ENCODE measurements at places on chromosomes 7 and 10.

DNA sequence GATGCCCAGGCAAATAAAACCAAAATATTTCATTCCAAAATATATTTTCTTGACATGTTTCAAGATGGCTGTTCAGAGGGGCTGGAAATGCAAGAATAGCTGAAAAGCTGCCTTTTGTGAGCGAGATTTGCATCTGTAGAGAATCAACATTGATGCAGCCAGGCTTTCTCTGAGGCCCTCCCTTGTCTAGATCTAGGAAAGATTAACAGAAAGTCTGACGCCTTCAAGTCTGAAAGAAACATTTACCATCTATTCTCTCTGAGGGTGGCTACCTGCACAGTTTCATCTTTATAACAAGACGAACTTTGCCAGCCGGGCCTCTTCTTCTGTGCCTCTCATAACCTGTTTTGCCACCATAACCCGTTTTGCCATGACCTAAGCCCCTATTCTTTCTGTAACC is 170.2 kb downstream of the AKR1D1 start:
- DNase-seq, result no peak

DNA sequence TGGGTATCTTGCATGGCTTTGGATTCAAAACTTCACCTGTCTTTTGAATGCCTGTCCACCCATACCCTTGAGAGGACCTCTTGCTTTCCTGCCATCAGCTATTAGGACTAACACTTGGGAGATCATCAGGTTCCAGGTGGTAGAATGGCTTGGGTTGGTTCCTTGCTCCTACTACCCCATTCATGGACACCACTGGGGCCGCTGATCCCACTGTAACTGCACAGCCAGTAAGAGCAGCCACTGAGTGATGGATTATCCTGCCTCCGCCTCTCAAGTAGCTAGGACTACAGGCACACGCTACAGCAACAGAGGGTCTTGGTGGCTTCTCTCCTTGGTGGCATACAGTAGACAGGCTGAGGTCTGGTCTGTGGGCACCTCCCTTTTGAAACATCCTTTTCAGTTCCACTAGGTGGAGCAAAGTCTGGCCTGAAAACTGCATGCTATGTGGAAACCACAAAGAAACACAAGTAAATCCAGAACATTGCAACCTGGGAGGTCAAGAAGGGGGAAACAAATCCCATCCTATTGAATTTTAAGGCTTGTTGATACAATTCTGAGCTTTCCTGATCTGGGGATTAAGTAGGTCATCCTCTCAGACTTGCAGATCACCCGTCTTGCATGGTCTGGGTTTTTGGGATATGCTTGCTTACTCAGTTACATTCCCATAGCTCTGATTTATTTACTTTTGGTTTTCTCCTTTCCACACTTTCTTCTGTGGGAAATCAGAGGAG is 9.4 kb downstream of the WBP1L start:
- DNase-seq, result no peak

DNA sequence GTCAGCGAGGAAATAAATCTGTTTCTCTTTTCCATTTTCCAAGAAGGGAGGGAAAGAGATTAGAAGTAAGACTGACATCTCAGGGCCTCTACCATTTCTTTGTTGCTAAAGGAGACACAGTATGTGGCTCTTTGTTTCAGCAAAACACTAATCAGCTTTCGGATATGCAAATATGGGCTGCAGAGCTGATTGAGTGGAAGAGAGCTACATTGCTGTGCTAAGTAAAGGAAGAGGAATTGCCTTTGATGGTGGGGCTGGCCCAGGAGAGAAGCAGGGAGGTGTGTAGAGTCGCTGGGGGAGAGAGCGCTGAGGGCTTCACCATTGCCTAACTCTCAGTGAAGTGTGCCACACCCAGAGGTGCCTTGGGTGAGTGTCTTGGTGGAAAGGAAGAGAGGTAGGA is 284.8 kb downstream of the SDK1 start:
- no peak for DNase-seq

DNA sequence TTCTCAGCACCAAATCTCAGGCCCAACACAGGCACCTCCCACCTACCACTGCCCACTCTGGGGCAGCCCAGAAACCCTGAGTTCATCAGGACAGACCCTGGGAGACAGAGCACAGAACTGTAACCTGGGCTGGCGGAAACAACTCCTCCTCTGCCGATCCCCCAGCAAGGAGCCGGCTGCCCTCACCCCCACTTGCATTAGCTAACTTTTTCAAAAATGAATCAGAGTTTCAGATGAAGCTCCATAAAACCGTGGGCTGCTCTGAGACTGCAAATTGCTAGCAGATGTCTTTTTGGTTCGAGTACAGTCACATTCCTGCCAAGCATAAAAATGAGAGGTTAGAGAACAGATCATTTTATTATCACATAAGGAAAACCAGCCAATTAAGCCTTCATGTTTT is 93.4 kb upstream of the PARD3 start:
- no peak for DNase-seq

- no peak for DNase-seq
These were observed 5.0 kb downstream of the ZYX start for GRCh38 chr7:143385891-143386781.

- DNase-seq, result no peak
These were observed 57.3 kb upstream of the DPYSL4 start for GRCh38 chr10:132129431-132129830.

DNA sequence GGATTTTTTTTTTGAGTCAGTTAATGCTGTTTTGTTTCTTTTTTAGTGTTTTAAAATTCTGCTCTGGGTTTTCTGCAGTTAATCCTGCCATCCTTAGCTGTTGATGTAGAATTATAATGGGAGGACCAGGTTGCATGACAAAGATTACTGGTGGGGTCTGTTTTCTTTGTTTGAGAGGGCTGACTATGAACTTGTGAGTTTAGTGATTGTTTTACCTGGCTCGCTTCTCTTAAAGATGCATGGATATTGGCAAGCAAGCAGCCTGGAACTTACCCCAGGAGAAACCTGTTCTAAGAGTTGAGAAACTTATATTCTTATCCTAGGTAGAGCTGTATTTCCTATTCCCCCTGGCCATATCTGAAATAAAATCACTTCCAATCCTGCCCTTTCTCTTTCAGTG is 727.8 kb downstream of the GRM8 start:
- DNase-seq, result no peak

DNA sequence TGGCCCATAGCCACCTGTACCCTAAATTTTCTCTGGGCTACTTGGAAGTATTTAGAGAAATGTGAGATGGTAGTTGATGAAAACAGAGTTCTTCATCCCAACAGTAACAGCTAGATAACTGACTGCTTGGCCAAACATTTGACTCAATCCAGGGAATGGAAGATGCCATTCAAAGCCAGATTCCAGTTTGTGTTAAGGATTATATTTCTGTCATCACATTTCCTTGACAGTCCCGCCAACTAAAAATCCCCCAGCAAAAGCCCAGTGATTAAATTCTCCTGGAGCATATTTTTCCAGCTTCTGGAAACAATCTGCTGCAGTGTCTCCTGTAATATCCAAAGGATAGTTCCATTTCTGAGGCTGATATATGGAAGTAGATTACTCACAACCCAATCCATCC is 45.4 kb upstream of the PTN start:
- DNase-seq, result no peak

DNA sequence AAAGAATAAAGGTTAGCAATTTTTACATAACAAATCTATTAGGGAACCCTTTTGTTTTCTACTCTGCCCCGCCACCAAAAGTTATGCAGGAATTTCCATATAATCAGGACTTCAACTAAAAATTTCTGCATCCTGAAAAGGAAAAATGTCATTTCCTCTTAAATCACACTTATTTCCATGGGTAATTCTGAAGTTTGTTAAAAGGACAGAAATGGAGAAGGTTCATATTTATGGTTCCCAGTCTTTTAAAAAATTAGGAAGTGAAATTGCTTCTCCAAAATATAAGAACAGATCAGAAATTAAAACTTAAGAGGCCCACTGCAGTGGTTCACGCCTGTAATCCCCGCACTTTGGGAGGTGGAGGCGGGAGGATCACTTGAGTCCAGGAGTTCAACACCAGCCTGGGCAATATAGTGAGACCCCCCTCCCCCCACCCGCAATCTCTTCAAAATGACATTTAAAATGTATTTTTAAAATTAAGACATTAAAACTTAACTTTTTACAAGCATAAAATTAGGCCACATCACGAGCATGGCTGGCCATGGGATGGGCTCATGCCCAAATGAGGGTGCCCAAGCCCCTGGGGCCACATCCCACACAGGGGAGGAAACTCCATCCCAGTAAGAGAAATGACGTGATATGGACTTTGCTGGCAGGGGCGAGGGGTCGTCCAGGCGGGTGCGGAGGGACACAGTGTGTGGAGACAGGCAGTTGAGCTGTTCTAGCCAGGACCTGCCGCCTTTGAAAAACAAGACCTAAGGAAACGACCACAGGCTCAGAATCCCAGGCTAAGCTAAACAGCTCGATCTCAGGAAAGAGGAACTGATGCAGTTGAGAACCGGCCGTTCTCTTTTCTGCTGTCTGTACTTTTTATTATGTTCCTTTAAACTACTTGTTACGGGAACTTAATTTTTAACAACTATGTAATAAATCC is 51.3 kb upstream of the NFE2L3 start:
- DNase-seq, result no peak

GRCh38 chr10:70967591-70968587 is 79.5 kb upstream of the PCBD1 start:
- DNase-seq, result no peak

DNA sequence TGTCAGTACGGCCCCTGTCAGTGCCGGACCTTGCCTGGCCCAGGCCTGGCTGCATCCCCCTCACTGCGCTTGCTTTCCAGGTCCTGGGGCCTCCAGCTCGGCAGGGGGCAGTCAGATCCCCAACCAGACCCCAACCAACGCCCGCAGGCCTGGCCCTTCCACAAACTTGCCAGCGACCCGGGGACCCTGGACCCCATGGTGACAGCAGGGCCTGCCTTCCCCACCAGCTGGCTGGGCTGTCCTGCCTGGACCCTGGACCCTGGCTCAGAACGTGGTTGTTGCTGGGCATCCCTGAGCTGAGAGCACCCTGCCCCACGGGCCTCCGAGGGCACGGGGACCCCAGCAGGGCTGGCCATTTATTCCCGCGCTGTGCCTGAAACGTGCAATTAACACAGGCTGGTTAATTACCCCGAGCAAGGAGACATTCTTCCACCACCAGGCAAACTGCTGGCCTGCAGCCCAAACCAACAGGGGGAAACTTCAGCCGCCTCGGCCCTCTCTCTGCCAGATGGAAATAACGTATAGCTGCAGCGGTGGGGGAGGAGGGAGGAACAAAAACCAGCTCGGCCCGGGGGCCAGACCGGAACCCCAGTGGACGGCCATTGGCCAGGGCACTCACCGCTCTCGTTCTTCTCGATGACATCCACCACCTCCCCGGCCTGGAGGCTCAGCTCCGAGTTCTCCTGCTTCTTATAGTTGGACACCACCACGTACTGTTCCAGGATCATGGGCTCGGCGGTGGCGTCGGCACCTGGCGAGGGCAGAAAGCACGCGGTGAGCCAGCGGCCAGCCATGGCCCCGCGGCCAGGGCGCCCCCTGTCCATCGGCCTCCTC is 167.1 kb downstream of the NEURL1 start:
- DNase-seq, result no peak

All from NCI-H1417 treated with DMSO at 0.1 percent for 48 hours (cell line).